ENCODE measurements at places on chromosomes 6 and 20.

DNA sequence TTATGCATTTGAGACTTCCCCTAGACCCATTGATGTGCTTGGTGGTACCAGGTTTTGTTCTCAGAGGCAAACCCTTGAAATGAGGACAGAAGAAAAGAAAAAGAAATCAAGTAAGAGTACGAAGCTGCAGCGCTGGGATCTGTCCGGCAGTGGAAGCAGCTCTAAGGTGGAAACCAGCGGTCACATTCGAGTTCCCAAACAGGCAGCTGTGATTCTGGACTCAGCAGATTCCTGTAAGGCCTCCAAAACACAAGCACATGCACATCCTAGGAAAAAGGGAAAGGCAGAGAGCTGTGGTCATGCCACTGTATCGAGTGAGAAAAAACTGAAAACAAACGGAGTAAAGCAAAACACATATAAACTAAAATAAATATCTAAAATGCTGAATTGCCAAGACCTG lies 4.5 kb downstream of the FAM217B start:
- no peak for DNase-seq

- DNase-seq, result peak; percentile 74
Observed at GRCh38 chr6:137927777-137928218, 60.7 kb downstream of the TNFAIP3 start.

DNA sequence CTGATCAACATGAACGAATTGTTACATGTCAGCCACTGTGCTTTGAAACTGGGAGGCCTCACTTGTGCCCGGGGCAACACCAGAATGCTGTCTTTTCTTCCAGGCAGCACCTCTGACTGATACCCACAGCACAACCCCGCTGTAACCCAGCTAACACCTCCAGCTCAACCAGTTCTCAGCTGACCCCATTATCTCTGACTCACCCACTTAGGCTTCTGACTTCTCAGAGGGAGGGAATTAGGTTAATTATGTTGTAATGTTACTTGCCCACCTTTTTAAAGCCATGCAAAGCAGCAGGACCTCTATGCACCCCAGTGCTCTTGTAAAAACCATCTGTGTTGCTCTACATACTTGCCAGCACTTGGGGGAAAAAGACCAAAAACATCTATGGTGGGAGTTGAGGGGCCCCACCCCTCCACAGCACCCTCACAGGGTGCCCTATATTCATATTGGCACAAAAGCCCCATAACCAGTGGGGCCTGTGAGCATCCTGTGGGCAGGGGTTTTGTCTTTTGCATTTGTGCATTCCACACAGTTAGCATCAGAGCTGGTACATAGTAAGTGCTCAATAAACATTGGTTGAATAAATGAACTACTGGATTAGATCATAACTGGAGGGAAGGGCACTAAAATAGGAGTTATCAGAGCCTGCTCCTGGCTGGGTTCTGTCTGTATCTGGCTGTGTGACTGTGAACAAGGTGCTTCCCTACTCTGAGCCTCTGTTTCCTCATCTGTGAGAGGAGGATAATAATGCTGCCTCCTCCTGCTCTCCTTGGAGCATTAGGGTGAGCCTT lies 22.3 kb downstream of the BNIP5 start:
- no peak for DNase-seq

DNA sequence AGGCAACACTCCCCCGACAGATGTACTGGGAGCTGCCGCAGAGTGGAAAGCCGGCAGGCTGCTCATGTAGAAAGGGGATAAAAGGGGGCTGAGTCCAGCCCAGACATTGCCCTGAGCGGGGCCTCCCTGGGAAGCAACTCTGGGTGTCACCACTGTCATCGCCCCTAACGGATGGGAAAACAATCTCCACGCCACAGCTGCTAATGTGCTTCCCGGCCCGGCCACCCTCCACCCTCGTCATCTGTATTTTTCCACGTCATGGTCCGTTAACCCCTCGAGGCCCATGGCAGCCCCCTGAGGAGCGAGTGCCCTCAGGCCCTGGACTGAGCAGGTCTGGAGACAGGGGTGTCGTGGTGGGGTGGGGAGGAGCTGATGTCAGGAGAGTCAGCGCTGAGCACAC lies 227.4 kb downstream of the DLL1 start:
- no peak for DNase-seq

- no peak for DNase-seq
Observed at GRCh38 chr6:132865364-132865763, 51.0 kb downstream of the RPS12 start.

- DNase-seq, result no peak
Observed at GRCh38 chr6:97141756-97142155, 141.3 kb downstream of the MMS22L start.

DNA sequence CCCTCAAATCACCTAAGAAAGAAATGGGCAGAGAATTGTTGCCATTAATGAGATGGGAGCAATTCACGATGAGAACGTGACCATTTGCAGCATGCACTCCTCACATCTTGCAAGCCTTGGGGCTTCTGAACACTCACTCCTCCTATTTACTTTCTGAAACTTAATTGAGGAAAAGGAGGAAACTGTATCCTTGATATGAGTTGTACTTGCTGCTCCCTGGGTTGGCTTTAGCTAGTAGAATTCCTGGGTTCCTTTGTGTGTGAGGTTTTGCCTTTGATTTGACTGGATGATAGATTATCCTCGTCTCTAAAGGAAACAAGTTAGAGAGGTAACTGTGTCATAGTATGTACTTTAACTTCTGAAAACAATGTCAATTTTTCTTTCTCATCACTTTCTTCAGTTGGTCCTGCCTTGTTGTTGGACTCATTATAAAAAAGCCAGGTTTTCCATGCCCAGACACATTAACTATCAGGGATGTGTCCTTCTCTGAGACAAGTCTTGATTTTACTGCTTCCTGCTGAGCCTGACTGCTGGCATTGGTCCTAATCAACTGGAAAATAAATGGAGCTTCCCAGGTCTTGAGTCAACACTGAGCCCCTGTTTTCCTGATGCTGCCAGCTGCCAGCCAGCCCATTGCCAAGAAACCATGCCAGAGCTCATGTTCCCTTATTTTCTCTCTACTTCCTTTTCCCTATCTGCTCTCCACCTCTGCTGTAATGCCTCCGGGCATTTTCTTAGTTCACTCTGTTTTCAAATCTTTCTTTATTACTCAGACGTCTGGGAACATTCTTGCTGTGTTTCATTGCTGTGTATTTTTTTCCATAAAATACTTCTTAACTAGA lies 6.0 kb upstream of the MRAP2 start:
- no peak for DNase-seq

DNA sequence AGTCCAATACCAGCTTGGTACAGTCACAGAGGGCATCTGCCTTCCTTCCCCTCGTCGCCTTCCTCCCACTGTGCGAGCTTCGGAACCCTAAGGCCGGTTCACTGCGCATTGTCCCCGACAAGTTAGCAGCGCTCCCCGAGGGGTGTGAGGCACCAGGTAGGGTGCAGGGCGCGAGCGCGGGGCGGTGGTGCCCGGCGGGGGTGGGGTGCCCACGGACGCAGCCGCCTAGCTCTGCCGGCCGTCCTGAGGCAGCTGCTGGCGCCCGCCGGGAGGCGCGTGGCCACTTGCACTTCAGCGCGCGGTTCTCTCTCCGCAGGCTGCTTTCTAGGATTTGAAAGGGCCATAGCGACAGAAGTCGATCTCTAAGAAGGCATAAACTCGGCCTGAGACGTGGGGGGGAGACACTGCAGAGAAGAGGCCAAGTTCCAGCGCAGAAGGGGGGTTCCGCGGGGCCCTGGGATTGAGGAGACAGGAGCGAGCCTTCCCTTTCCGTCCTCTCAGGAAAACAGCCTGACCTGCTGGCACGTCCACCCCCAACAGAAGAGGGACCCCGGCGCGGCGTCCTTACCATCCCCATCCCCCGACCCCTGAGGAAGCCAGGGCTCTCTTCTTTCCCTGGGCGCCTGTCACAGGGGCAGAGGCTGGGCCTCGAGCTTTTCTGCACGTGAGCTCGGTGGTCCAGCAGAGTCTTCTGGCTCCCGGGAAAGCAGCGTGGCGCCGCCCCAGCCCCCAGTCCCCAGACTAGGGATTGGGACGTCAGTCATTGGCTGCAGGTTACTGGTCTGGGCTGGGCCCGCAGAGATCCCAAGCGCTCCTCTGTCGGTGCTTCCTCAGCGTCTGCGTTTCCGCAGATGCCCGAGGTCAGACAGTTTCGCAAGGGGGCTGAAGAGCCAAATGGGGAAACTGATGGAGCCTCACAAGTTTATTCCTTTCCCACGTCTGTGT lies 15.6 kb upstream of the PRDM13 start:
- DNase-seq, result no peak

GRCh38 chr6:10425975-10426780 lies 11.3 kb upstream of the TFAP2A start:
- DNase-seq, result no peak

DNA sequence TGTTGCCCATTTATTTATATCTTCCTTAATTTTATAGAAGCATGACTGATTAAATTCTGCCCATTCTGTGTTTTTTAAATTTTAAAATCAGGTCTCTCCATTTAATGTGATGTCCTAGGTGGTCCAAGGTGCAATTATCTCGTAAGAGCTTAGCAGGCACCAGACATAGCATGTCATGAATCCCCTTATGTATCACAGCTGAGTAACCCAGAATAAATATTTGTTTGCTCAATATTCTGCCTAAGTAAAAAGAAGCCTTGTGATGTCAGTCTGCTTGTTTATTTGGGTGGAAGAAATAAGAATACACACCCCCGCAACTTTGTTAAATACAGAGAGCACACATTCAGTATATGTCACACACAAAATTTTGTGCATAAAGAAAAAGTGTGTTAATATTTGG lies 211.3 kb downstream of the FARS2 start:
- no peak for DNase-seq

DNA sequence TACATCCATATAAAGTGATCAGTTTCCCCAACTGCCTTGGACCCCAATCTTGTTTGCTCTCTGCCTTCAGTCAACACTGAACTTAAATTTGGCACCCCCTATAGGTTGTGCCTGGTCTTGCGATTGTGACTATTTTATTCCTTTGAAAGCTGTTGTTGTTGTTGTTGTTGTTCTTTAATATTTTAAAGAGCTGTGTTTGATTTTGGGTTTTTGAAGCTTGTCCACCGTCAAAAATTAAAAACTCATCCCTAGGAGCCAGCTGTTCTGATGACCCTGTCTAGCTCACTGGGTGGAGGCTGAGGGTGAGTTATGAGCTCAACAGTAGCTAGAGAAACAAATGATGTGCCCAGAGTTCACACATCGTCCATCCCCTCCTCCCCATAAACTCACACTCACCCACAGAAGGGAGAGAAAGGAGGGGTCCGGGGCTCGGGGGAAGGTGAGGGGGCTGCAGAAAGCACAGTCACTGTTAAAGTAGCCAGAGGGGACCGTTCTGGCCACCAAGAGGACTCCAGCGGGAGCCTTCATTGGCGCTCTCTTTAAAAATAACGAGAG lies 4.0 kb downstream of the SIM1 start:
- no peak for DNase-seq

GRCh38 chr20:57787151-57787989 lies 77.6 kb upstream of the PMEPA1 start:
- no peak for DNase-seq

DNA sequence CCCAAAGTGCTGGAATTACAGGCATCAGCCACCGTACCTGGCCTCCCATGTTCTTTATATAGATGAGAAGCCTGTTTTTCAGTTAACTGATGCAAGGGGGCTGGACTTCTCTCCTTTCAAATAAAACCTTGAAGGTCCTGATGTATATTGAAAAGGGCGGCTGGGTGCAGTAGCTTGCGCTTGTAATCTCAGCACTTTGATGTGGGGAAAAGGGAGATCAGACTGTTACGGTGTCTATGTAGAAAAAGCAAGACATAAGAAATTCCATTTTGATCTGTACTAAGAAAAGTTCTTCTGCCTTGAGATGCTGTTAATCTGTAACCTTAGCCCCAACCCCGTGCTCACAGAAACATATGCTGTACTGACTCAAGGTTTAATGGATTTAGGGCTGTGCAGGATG lies 16.1 kb upstream of the SAMHD1 start:
- DNase-seq, result no peak

DNA sequence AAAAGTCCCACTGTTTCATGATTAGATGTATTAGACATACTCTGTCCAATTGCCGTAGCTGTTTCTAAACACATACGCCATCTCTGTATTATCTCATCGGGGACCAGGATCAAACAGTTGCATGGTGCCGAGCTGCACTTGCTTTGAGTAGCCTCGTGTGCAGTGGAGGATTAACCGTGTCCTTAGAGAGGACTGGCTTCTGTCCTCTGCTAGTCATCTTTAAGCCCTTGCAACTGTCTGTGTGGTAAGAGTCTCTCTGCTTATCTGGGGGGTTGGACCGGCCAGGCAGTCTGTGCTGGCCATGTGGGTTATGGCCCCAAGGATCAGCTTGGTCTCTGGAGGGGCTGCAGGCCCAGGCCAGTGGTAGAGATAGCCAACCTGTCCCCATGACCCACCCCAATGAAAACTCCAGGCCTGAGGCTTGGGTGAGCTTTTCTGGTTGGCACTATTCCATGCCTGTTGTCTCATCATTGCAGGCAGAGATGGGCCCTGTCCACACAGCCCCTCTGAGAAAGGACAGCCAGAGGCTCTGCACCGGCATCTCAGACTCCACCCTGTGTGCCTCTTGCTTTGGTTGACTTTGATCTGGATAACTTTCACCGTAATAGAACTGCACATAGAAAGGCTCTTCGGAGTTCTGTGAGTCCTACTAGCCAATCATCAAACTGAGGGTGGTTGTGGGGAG lies 137.3 kb upstream of the SNX9 start:
- DNase-seq, result no peak

GRCh38 chr6:4817551-4817950 lies 41.3 kb downstream of the CDYL start:
- no peak for DNase-seq

DNA sequence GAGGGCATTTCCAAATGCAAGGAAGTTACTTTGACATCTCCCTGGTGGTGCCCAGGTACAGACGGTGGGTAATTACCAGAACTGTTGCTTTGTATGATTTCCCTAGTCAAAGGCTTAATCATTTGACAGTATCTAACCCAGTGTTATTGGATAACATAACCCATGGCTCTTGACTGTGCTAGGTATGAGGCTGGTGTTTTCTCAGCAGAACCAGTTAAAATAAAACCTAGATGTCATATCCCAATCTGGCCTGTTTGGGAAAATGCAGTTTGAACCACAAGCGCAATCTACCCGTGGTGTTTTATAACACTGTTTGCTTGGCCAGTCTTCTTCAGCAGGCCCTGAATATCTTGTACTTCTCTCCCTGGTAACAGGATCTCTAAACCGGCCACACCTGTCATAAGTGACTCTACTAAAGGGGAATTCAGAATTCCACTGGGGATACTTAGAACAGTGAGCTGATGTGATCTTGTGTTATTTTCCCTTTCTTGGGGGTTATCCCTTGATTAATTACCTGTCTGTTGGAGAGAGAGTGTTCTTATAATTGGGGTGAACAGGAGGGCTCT lies 32.8 kb downstream of the PPP1R14C start:
- DNase-seq, result no peak

- no peak for DNase-seq
Observed at GRCh38 chr6:167298127-167298526, 7.0 kb downstream of the UNC93A start.

Measured in activated CD4-positive, alpha-beta T cell treated with anti-CD3 and anti-CD28 coated beads for 4 hours (primary cell).